ENCODE measurements at places on chromosomes 6 and 20. TPM values are rescaled to one million over a fixed set of nuclear protein-coding genes. Genes with fewer than 3 reads are reported as not detected.
A peak's percentile ranks its signal among the peaks of the same experiment; 100 is the strongest.

The DEFB124 gene
- not detected for total RNA-seq

The NT5DC1 gene
- 55.6 TPM for total RNA-seq

The EDN3 gene
- not detected for total RNA-seq

The C20orf141 gene
- not detected for total RNA-seq

DNA sequence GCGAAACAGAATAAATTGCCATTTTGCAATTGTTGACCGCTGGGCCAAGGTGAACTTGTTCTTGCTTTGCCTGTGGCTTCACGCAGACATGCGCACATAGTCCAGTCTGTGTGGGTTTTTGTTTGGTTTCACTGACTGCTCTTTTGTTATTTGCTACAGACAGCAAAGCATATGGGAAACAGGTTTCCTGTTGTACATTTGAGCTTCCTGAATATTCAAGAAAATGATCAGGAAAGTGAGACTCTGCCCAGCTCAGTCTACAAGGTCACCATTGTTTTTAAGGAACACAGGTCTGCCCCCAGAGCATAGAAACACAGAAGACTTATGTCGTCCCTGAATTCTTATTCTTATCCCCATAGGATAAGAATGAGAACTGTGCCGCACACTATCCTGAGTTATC, 55.6 kb downstream of the SASH1 start:
- H3K27ac ChIP-seq = peak overlapping the region; percentile 42
- no peak for DNase-seq
- no peak overlapping the region for H3K4me3 ChIP-seq
- H3K36me3 ChIP-seq = no peaks in the 10 kb centered on the region
- H3K27me3 ChIP-seq = no peaks in the 10 kb centered on the region

- H3K36me3 ChIP-seq = no peaks in the 10 kb centered on the region
- H3K4me3 ChIP-seq = no peak overlapping the region
- no peak for DNase-seq
- H3K4me1 ChIP-seq = peaks cover 12% of the 10 kb centered on the region
- H3K27ac ChIP-seq = no peak overlapping the region
These were observed 74.5 kb downstream of the PSMG4 start for GRCh38 chr6:3333263-3333662.

DNA sequence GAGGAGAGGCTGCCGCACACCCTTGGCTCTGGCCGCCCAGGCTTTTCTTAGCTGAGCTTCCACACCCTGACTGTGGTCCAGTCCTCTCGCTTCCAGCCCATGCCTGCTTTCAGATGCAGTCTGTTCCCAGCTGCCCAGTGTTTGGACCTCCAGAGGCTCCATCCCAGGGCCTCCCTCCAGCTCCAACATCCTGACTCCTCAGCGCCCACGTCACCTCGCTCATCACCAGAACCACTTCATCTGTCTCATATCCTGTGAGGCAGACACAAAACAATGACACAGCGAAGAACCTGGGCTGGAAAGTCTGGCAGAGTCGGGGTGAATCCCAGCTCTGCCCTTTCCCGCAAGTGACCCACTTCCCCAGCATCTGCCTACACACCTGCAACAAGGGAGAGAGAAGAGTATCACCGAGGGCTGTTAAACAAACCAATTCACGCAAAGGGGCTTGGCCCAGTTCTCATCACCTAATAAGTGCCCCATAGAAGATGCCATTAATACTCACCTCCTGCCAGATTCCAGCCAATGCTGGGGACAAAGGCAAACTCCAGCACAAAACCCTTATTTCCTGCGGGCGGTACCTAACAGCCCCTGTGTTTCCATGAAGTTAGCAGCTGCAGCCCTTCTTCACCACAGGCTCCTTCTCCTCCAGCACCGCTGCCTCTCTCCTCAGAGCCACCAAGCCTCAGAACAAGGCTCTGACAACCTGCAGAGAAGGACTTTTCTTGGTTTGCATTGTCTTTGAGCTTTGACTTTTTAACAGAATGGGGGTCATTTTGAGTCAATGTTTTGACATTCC, 133.4 kb upstream of the CDH4 start:
- no peaks in the 10 kb centered on the region for H3K4me1 ChIP-seq
- no peaks in the 10 kb centered on the region for H3K36me3 ChIP-seq
- H3K4me3 ChIP-seq = no peak overlapping the region
- DNase-seq = no peak
- H3K27ac ChIP-seq = no peak overlapping the region
- no peaks in the 10 kb centered on the region for H3K27me3 ChIP-seq

GRCh38 chr20:20199361-20200160, 147.2 kb downstream of the CFAP61 start:
- no peak overlapping the region for H3K4me3 ChIP-seq
- H3K4me1 ChIP-seq = no peaks in the 10 kb centered on the region
- no peak overlapping the region for H3K27ac ChIP-seq

GRCh38 chr6:30327232-30327746, 562 bp downstream of the TRIM39 start:
- H3K4me3 ChIP-seq = peak overlapping the region; percentile 87
- H3K27ac ChIP-seq = peak overlapping the region; percentile 98
- no peak for DNase-seq

DNA sequence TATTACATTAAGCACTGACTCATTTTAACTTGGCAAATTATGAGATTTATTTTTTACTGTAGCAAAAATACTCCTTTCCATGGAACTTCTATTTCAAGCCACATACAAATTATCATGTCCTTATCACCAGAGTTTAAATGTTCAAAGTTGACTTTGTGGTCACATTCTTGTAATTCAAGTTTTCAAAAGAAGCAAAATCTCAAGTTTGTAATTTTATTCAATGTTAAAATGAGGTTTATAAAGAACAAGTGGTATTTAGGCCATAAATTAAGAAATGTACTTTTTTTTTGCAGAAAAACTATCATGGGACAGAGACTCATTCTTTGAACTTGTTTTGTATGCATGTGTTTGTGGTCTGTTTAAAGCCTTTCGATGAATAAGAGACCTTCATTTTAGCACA, 811.5 kb downstream of the TENT5A start:
- no peak overlapping the region for H3K27ac ChIP-seq
- no peaks in the 10 kb centered on the region for H3K4me1 ChIP-seq
- no peaks in the 10 kb centered on the region for H3K27me3 ChIP-seq

GRCh38 chr6:47179286-47179685, 130.4 kb downstream of the TNFRSF21 start:
- no peak for DNase-seq
- no peak overlapping the region for H3K27ac ChIP-seq

DNA sequence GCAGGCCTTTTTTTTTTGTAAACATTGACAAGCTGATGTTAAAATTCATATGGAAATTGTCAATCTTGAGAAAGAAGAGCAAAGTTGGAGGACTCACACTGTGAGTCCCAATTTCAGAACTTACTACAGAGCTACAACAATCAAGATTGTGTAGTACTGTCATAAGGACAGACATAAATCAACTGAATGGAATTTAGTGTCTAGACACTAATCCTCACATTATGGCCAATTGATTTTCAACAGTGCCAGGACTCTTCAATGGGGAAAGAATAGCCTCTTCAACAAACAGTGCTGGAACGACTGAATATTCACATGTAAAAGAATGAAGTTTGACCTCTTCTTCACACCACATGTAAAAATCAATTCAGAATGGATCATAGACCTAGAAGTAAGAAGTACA, 60.8 kb downstream of the TGM2 start:
- no peak overlapping the region for H3K4me3 ChIP-seq
- no peaks in the 10 kb centered on the region for H3K27me3 ChIP-seq
- no peak overlapping the region for H3K27ac ChIP-seq
- peaks cover 14% of the 10 kb centered on the region for H3K4me1 ChIP-seq

DNA sequence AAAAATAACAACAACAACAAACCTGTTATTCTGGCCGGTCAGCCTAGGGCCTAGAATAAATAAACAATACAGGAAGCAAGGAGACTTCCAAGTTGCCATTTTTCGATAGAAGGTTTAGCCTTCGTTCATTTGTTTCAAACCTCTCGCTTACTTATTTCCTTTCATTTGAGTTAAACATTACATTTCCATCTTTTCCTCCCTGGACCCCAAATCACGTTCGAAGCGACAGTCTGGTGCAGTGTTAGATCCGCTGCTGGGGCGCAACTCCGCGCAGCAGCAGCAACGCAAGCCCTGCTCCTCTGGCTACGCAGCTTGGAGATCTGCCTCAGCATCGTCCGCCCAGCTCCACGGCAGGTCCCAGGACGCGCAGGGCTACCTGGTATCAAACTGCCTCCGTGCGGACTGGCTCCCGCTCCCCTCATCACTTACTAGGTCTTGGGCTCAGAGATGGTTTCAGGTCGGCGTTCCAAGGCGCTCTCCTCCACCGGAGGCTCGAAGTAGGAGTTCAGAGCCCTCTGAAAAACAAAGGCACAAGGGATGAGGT, 530 bp downstream of the TDP2 start:
- peak overlapping the region; percentile 75 for H3K4me3 ChIP-seq
- H3K27me3 ChIP-seq = no peaks in the 10 kb centered on the region
- H3K36me3 ChIP-seq = no peaks in the 10 kb centered on the region
